ENCODE measurements at places on chromosomes 16 and 17.
A peak's percentile ranks its signal among the peaks of the same experiment; 100 is the strongest.

GRCh38 chr16:63702981-63703590, 1418.8 kb downstream of the CDH11 start:
- no peak for DNase-seq

- DNase-seq = peak; percentile 30
Observed at GRCh38 chr16:1942047-1942809, 771 bp downstream of the MSRB1 start.

GRCh38 chr17:1260770-1261161, 9.5 kb upstream of the BHLHA9 start:
- DNase-seq = no peak

- no peak for DNase-seq
Observed at GRCh38 chr17:70295329-70295728, 126.0 kb downstream of the KCNJ2 start.

DNA sequence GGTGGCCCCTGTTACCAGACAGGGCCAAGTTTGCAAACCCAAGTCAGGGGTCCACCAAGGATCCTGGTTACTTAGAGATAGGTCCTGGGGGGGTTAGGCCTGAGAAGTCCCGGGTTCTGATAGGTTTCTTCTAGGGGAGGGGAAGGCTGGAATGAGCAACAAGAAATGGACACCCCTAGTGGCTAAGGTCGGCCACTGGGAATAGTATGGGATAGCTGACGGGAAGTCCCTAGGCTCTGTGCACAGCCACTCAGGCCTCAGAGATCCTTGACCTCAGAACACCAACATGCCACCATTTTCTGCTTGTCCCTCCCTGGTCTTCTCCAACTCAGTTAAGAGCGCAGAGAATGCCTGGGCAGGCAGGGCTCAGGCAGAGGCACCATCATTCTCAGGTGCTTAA, 13.4 kb downstream of the TK2 start:
- no peak for DNase-seq

GRCh38 chr17:31561469-31562375, 170.2 kb downstream of the RAB11FIP4 start:
- DNase-seq = peak; percentile 37

DNA sequence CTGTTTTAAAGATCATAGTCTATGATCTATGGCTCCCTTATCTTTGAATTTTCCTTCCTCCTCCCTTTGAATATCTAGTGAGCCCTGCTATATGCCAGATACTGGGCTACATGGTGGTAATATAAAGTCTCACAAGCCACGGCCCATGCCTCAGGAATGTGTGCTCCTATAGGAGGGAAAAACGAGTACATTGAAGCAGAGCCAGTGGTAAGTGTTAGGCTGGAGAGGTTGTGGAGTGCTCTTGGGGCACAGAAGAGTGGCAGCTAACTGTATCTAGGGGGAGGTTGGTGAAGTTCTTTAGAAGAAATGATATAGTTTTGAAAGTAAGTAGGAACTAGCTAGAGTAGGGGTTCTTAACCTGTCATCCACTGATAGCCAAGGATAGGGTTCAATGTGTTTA, 105.8 kb upstream of the PMFBP1 start:
- DNase-seq = no peak

GRCh38 chr17:2181206-2181896, 122.2 kb downstream of the SMG6 start:
- peak; percentile 88 for DNase-seq

DNA sequence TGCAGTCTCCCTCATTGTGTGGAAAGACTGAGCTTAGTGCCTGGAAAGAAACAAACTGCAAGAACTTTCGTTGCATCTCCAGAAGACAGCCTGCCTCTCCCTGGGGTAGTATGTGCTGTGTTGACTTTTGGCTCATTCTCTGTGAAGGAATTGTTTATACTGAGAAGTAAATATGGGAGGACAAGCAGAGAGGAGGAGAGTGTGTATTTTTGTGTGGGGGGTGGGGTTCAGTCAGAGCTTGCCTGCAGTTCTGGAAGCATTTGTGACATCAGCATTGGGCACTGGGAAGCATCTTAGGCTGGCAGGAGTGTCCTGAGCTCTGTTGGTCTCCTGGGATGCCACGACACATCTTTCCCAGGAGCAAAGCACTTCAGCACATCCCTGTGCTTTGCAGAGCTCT, 147.9 kb downstream of the HS3ST3B1 start:
- no peak for DNase-seq

DNA sequence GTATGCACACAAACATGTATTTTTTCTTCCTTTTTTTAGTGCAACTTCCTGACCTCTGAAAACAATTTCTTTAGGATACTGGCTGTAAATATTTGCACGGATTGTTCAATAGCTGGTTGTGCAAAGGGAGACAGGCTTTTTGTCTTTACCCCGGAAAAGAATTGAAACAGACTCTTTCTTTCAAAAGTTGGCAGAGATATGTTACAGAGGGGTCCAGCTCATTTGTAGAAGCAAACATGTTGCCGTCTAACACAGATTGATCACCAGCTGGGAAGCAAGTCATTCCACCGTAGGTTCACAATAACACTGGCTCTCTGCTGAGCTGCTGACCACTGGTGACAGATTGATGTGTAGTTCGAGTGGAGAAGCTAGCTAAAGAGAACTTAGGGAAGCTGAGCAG, 130.9 kb downstream of the STX8 start:
- no peak for DNase-seq

DNA sequence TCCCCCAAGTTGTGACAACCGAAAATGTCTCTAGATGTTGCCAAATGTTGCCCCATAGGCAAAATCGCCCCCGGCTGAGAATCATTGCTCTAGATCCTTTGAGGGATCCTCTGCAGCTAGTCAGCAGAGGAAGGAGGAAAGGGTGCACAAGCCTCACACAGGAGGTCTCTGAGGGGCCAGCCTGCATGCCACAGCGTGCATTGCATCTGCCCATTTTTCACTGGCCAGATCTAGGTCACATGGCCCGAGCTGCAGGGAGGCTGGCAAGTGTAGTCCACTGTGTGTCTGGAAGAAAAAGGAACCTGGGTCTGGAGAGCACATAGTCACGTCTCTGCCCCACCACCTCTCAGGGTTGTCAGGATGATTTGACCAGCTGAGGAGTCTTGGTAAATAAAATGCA, 138.2 kb downstream of the CCT6B start:
- no peak for DNase-seq

DNA sequence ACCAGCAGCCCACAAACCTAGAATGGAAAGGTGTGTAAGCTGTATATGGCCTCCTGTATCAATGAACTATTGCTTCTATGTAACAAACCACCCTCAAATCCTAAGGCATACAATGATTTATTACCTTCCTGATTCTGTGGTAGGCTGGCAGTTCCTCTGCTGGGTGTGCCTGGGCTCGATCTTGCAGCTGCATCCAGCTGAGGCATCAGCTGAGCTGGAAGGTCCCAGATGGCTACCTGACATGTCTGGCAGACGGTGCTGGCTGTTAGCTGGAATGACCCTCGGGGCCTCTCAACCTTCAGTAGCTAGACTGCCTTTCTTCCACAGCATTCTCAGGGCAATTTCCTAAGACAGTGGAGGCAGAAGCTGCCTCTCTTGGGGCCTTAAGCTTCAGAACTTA, 152.7 kb downstream of the RAB11FIP4 start:
- no peak for DNase-seq

DNA sequence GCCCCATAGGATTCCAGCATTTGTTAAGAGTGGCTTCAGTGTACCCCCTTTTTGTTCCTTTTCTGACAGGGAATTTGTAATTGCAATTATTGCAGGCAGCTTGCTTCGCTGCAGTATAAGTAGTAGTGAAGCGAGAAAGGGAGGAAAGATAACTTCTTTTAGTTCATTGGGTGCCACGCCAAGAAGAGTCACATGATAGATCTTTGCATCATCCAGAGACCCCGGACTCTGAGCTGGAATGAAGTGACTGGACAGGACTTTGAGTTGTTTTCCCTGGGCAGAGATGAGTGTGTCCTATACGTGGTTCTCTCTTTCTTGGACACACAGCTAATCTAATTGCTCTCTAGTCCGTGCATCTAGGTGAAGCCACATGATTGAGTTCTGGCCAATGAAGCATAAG, 44.8 kb upstream of the PMFBP1 start:
- no peak for DNase-seq

DNA sequence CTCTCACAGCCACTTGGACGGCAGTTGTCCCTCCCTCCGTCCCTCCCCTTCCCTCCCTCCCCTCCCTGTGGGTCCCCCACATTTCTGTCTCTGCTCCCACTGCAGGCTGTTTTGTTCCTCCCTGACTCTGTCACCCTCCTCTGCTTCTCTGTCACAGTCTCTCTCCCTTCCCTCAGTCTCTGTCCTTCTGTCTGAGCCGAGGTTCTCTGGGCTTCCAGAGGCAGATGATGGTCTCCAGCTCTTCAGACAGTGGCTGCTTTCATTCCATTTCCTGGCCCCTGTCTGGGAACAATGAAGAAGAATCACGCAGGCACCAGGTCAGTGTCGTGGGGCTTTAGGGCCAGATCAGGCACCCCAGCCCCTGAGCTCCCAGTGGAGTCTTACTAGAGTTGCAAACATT, 8.8 kb upstream of the CYB561 start:
- DNase-seq = no peak

DNA sequence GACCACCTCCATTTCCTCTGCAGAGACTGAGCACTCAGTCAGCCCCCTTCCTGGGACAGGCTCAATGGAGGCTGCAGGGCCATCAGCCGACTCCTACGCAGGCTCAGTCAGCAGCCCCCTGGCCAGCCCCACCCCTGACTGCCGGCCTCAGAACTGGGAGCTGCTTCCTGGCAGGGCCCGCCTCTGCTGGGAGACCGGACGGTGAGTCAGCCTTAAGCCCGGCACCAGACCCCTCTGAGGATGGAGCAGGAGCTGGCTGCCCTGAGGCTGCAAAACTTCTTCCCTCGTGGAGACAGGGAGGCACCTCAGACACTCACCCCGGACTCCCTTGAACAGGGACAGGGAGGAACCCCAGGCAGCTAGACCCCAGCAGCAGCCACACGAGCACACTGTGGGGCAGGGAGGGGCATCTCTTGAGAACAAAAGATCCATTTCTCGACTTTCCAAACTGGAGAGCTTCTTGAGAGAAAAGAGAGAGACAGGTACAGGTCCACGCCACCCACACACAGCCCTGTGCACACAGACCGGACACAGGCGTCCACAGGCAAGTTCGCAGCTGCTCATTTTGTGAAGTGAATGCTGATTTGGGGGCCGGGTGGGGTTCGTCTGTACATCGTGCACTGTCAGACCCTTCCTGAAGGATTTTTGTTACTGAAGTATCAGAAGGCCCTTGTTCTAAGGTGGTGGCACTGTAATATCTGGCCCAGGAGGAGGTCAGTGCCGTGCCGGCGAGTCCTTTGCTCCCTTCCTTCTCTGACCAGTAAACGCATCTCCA, 1.3 kb upstream of the TUBB3 start:
- DNase-seq = peak; percentile 90

GRCh38 chr17:73027130-73027741, 65.3 kb downstream of the SLC39A11 start:
- no peak for DNase-seq

DNA sequence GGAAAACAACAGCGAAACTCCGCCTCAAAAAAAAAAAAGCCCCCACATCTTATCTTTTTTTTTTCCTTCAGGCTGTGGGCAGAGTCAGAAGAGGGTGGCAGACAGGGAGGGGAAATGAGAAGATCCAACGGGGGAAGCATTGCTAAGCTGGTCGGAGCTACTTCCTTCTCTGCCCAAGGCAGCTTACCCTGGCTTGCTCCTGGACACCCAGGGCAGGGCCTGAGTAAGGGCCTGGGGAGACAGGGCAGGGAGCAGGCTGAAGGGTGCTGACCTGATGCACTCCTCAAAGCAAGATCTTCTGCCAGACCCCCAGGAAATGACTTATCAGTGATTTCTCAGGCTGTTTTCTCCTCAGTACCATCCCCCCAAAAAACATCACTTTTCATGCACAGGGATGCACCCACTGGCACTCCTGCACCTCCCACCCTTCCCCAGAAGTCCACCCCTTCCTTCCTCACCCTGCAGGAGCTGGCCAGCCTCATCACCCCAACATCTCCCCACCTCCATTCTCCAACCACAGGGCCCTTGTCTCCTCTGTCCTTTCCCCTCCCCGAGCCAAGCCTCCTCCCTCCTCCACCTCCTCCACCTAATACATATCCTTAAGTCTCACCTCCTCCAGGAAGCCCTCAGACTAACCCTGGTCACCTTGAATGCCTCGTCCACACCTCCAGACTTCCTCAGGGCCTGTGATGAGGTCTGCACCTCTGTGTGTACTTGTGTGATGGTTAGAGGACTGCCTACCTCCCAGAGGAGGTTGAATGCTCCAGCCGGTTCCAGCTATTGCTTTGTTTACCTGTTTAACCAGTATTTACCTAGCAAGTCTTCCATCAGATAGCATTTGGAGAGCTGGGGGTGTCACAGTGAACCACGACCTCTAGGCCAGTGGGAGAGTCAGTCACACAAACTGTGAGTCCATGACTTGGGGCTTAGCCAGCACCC, 1.2 kb upstream of the HBA1 start:
- no peak for DNase-seq

DNA sequence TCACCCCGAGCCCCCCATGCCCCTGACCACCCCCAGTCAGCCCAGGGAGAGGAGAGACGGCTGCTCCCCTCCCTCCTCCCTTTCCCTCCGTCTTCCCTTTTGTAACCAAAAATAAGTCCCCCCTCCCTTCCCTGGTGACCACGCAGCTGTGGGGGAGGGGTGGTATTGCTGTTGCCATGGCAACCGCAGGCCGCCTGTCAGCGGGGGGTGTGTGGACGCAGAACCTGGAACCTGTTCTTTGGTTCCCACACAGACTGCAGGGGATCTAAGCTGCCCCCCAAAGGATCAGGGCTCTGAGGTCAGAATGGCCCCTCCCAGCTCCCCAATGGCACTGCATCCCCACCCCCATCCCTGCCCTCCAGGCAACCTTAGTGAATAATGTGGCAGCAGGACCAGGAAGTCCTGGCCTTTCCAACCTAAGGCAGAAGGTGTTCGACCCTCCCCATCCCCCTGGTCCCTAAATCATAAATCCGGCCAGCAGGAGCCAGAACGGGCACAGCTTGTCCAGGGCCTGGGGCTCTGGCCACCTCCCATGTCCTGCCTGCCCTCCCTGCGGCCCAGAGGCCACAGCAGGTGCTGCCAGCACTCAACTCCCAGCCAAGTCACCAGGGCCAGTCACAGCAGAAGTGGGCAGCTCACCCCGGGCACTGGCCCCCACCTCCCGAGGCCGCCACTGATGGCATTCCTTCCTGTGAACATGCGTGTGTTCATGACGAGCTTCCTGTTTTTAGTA, 12.0 kb downstream of the CA4 start:
- no peak for DNase-seq

GRCh38 chr17:55168958-55169687, 95.6 kb upstream of the HLF start:
- no peak for DNase-seq

GRCh38 chr16:46830902-46831647, at the start of gene C16orf87:
Gene C16orf87, minus strand, starts transcription at chr16:46831180. Its CDS starts 31 bp downstream, at chr16:46831149.
- peak; percentile 96 for DNase-seq
